ENCODE measurements at places on chromosomes 7 and 10.

DNA sequence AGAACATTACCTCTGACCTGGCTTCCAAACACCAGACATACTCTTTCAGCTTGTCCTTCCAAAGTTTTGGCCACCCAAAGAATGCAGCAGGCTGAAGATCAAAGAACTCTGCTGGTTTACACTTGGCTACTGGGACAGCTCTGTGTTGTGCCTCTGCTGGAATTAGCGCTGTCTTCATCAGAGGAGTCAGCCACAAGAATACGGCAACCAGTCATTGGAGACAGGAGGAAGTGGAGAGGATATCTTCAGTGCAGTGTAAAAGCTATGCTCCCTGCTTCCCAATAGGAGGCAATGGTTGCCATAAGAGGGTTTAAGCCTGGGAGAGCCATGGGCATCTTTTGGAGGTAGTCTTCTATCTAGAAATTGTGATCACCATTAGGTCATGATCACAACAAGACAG is 126.7 kb upstream of the WNT16 start:
- DNase-seq = no peak

GRCh38 chr10:101453791-101454718 is 100.1 kb downstream of the BTRC start:
- DNase-seq = no peak

DNA sequence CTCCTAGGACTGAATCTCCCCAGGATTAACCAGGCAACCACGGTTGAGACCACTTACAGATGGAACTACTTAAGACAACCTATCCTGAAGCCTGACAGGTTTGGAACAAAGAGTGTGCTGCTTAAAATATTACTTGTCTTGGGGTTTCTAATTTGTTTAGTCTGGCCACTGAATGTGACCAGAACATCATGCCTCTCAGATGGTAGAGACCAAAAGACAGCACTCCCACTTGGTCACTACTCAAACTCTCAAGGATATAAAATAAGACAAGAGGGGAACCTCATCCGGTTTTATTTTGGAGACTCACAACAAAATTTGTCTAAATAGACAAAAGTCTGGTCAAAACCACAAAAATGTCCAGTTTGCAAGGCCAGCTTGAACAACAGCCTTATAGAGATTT is 15.3 kb downstream of the MRPL32 start:
- DNase-seq = no peak

- DNase-seq = no peak
These were observed 92.7 kb upstream of the MKX start for GRCh38 chr10:27838361-27838760.

- DNase-seq = no peak
These were observed 36.3 kb downstream of the MET start for GRCh38 chr7:116708248-116708647.

Data from activated CD4-positive, alpha-beta T cell treated with anti-CD3 and anti-CD28 coated beads for 24 hours (primary cell).